ENCODE measurements at places on chromosomes 13 and 19.
A peak's percentile ranks its signal among the peaks of the same experiment; 100 is the strongest.

DNA sequence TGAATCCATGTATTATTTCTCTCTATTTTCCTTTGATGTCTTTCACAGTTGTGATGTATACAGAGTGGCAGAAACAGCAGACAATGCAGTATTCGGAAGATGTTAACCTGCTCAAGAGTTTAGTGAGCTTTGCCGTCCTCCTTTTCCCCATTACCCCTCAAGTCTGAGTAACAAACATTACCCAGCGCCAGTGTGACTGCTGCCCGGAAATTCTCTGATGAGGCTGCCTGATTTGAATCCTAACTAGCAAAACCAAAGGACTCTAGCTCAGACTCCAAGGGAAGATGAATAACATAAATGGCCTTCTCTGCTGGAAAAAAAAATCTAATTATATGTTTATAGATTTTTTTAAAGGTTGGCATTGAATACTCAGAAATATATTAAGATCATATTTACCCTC, 247.3 kb upstream of the SOX21 start:
- no peak for DNase-seq

GRCh38 chr13:74767050-74767449, 632.8 kb upstream of the KLF12 start:
- no peak for DNase-seq

- no peak for DNase-seq
Observed at GRCh38 chr13:106533943-106534638, 1.4 kb downstream of the EFNB2 start.

DNA sequence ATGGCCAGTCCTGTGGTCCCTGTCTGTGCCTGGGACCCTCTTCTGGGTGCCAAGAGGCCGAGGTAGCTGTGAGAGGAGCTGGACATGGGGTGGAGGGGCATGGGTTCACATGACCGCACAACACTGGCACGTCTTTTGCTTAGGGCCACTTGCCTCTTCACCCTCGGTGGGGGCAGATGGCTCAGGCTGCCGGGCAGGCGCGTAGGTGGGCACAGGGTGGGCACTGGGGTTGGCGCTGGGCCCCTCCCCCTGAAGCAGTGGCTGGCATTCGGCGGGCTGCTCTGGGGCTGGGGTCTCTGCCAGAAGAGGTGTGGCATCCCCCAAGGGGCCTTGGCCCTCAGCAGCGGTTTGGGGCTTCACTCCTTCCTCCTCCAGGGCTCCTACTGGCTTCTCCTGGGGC, 8.4 kb downstream of the PALM3 start:
- DNase-seq = no peak

DNA sequence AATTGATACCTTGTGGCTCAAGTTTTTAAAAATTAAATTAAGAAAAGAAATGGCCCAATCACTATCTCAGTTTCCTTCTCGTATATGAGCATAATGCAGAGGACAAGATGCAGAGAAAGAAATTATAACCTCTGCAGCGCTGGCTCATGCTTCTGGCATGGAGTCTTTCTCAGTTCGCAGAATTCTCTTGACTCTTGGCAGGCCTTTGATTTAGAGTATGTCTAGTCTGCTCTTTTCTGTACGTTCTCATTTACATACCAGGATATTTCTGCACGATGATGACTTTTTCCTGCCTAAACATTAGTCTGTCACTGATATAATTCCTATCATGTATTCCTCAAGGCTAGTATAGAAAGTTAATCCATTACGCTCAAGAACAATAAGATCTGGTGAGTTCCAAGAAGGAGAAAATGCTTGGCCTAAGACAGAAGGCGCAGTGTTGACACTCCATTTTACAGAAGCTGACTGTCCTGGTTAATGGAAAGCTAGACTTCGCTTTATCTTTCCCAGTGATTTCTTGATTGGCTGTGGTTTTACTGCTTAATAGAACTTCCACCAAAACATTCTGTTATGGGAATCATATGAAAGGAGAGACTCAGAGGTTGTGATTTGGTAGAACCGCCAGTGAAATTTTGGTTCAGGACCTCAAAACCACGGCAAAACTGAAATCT, 1.7 kb upstream of the SMAD9 start:
- no peak for DNase-seq

GRCh38 chr19:33841685-33842084, 45.0 kb downstream of the KCTD15 start:
- DNase-seq = no peak

GRCh38 chr13:41514853-41515395, 57.6 kb downstream of the RGCC start:
- DNase-seq = no peak

- no peak for DNase-seq
Observed at GRCh38 chr13:27622102-27622820, 569 bp downstream of the POLR1D start.

DNA sequence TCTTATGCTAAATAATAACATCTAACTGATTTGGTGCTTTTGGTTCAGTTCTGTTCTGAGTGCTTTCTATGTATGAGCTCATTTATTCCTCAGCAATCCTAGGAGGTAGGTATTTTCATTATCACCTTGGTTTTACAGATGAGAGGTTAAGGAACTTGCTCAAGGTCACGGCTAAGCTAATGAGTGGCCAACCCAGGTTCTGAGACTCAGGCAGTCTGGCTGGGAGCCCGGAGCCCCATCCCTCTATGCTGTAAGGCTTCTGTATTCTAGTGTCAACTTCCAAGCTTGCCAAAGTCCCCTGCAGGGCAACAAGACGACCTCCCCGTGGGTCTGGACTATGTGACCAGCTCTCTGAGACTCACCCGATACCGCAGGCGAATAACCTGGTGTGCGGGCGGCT, 60.5 kb downstream of the PARP4 start:
- no peak for DNase-seq

GRCh38 chr13:97185291-97185690, 36.8 kb upstream of the MBNL2 start:
- DNase-seq = no peak

- no peak for DNase-seq
Observed at GRCh38 chr13:76879883-76880270, 6.3 kb downstream of the KCTD12 start.

- no peak for DNase-seq
Observed at GRCh38 chr13:80141123-80141849, 199.6 kb downstream of the SPRY2 start.

- no peak for DNase-seq
Observed at GRCh38 chr19:23460656-23461055, 65.4 kb upstream of the ZNF91 start.

DNA sequence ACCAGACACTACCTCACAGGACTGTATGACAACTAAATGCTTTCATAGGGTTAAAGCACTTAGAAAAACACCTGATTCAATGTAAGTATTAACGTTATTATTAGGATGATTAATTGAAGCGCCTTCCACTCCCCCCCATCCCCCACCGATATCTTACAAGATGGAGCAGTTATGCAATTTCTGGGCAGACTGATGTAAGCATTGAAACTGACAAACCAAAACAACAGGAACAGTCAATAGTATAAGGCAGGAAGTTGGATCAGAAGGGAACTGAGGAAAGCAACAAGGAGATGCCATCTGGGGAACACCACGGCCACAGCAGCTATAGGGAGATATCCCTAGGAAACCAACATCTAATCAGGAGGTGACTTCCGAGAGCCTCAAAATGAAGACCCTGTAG, 3.8 kb downstream of the LCP1 start:
- peak; percentile 86 for DNase-seq

DNA sequence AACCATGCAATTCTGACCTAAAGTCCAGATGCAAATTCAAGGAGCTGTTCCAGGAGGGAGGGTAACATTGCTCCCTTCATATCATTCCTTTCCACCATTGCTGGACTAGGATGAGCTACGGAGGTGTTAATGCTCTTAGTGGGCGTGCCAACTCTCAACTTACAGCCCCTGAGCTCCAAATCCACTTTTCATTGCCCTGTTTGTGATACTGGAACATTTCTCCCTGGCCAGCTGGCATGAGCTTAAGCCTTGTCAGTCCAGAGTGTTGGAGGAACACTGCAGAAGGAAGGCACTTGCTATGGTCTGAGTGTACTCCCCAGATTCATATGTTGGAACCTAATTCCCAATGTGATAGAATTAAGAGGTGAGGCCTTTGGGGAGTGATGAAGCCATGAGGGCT, 70.4 kb upstream of the FARP1 start:
- no peak for DNase-seq

- no peak for DNase-seq
Observed at GRCh38 chr19:40608240-40608621, 7.1 kb downstream of the LTBP4 start.

- no peak for DNase-seq
Observed at GRCh38 chr19:1471515-1472160, 7.4 kb downstream of the C19orf25 start.

DNA sequence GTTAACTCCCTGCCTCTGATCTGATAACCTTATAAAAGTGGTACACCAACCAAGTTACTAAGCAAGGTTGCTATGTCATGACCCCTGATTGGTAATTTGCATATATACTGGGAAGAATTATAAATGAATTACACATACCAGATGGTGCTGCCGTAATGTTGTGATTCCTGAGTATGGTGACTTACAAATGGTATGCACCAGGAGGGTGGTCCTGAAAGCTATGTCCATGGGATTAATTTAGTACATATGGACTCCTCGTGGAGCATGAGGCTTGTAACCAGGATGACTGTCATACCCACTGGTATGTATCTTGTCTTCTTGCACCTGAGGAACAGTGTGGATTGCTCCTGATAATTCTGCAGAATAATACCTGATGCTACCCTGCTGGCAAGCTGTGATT, 240.6 kb downstream of the GPC6 start:
- no peak for DNase-seq

DNA sequence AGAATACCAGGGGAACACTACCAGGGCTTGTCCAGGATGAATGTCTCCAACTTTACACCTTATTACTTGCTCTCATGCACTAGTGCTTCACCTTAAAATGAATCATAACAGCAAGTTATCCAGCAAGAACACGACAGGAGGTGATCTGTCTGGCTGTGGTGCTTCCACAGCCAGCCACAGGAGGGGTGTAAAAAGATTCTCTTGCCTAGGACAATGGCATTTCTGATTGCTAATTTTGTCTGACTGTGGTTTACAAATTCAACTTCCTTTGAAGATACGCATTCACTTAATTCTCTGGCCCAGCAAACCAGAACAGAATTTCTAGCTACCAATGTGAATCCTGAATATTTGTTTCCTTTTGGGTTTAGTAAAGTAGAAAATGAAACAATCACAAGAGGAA, 23.1 kb upstream of the COG3 start:
- no peak for DNase-seq

- no peak for DNase-seq
Observed at GRCh38 chr13:54133746-54134145, 1105.1 kb downstream of the OLFM4 start.

DNA sequence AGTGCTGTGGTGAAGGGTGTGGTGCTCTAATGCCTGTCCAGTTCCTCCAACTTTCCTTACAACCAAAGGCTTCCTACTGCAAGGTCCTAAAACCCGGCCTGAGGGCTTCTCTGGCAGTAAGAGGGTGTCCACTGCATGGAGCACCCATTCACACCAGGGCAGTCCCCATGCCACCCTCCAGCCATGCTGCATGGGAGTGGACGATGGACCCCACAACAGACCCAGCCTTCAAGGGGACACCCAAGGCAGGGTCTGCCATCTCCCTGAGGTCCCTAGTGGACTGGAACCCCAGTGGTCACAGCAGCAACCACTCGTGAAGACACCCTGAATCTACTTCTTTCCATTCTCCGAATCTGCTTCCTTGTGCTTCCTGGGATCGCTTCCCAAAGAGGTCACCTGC, 117.6 kb upstream of the SOX1 start:
- no peak for DNase-seq

DNA sequence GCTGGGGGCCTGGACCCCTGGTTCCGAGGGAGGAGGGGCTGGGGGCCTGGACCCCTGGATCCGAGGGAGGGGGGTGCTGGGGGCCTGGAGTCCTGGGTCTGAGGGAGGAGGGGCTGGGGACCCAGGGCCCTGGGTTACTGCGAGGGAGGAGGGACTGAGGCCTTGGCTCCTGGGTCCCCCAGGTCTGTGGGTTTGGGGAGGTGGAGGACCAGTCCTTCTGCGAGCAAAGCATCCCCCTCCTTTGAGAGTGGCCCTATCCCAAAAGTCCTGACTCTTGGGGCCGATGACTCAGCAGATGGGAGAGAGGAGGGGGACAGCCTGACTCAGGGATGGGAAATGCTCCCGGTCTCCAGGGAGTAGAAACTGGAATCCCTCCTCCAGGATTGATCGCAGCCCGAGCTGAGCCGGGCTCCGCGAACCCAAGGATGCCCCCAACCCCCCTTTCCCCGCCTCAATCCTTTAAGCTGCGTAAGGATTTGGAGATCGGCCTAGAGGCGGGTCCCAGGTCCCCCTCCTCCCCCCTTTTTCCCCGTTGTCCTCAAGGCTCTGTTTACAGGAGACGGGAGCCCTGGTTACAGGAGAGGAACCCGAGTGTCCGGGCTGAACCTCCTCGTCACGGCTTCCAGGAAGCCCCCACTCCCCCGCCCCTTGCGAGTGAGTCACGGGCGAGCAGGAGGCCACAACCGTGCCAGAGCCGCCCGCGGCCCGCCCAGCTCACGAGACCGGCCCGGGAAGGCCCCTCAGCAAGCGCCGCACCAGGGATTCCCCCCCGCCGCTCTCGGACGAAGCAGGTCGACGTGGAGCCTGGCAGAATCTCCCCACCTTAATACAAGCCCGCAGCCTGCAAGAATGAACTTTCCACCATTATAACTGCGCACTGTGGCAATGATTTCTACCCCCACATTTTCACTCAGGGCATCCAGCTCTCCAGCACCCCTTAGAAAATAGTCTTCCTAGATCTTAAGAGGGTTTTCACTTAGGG, 3.0 kb upstream of the ZFP36 start:
- DNase-seq = peak; percentile 100

- DNase-seq = no peak
Observed at GRCh38 chr19:38402623-38402966, 298 bp upstream of the FAM98C start.

GRCh38 chr19:9862938-9863337, 27.8 kb downstream of the PIN1 start:
- no peak for DNase-seq

DNA sequence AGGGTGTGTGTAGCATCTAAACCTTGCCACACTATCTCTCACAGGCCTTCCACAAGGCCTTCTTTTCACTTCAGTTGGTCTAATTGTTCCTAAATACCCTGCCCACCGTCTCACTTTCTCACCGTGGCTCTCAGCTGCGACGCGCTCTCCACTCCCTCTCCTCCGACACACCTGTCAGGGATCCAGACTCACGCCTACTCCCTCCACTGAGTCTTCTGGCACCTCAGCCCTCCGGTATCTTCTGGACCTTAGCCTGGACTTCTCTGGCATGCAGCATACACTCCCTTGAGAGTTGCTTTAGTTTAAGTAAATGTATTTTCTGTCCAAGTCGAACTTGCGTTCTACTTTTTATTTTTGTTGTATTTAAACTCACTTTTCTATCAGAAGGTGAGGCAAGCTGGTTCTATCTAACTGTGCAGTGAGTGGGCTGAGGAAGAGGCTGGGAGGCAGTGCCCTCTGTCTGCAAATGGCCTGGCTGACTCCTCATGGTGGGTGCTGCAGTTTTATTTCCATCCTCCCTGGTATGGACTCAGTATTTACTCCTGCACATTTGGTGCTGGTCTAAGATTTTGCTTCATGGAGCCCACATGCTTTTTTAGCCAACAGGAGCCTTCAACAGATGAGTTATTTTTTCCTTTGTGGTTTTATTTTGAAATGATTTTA, 28.5 kb upstream of the ARGLU1 start:
- DNase-seq = no peak
